Left ventricle myocardium inferior (tissue), 1 donor: ENCODE measurements at places on chromosomes 11 and 22.

GRCh38 chr11:115958089-115959000 lies 454.1 kb upstream of the CADM1 start:
- no peak for DNase-seq

DNA sequence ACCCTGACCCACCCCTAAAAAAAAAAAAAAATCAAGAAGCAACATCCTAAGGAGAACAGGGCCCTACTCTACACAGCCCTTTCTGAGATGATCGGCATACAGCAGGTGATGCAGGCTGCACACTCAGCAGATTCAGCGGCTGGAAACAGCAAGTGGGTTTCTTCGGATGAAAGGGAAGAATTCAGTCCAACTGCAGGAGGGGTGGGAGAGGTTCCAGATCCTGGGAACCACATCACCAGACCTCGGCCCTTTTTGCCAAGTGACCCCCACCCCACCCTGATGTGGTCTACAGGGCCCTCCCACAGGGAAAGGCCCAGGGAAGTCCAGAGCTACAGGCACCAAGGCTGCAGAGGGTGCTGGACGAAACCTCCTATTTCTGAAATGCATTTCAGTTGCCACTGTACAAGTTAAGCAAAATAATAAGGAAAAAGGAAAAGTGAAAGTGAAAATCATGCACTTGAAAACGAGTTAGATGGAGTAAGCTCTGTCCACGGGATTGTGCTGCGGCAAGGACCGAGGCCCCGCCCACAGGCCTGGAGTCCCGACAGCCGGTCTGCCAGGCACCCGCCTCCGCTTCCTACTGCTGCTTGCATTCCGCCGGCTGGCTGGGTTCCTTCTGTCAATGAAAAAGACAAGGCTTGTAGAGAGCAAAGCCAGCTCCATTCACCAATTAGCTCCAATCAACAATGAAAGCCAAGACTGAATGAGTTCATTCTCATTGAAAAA lies 16.0 kb upstream of the PHLDA2 start:
- DNase-seq: peak; percentile 91

- DNase-seq: peak; percentile 33
These were observed 24.6 kb upstream of the ACER3 start for GRCh38 chr11:76835928-76836612.

- DNase-seq: no peak
These were observed 134.2 kb downstream of the RBFOX2 start for GRCh38 chr22:35894464-35894878.

- no peak for DNase-seq
These were observed 10.3 kb downstream of the YAP1 start for GRCh38 chr11:102120437-102120973.
